Stimulated activated CD8-positive, alpha-beta memory T cell treated with anti-CD3 and anti-CD28 coated beads, Interleukin-4, amount 100 ng/mL, for 1 hour (primary cell): ENCODE measurements at places on chromosomes 3 and 15.

DNA sequence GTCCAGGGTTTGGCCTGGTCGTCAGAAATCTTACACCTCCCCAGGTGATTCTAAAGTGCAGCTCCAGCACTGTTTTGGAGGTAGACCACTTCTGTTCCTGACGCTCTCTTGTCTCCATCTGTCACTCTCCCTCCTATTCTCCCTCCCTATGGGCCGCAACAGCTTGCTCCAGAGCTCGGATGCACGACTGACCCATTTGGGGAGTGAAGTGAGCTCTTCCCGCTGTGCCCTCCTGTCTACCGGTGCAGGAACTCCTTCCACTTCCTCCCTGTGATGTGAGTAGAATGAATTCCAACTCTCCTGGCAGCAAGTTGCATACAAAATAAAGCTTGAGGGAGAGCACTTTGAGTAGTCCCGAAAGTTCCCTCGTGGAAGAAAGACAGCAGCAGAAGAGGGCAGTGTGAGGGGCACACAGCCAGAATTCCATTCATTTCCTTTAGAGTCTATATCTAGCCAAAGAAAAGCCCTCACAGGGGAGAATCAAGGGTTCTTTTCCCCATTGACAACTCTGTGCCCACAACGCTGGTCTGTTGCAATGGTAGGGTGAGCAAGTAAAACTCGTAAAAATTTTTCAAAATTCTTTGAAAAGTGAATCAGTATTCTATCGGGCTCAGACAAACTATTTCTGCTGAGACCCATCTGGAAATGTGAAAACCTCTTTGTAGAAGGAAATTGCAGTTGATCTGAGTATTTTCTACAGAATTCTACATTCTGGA, 39.9 kb upstream of the BDH1 start:
- no peak for DNase-seq

DNA sequence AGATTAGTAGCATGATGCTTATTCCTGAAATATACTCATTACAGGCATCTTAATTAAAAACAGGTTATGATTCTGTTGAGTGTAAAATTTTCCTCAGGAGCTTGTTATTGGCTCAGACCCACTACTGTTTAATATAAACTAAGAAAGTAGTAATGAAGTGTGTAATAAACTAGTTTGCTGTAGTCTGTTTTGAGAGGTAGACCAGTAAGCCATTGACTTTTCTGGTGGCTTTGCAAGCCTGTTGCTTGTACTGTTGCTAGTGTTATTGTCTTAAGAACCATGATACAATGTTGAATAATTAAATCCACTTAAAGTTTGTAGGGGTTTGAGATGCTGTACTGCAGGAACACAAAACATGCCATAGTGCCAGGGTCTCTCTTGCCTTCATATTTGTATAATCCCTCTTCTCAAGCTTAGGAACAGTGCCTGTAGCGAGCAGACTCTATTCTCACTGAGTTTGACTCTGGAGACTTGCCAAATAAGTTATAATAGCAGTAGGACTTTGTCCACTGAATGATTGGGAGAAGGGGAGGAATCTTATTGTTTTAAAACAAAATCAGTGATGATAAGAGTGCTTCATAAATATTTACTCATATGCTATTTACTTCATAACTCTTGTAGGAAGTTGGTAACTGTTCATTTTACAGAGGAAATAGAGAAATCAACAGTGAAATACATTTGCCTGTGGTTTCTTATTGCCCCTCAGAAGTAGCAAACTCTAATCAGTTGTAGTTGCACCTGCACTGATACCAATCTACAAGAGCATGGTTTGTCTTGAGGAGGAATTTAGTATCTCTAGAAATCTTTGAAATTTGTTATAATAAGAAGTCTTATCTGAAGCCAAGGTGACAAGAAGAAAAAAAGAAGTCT, 13.4 kb downstream of the TCF12 start:
- no peak for DNase-seq

GRCh38 chr3:120765830-120766493, 23.4 kb downstream of the GTF2E1 start:
- no peak for DNase-seq

DNA sequence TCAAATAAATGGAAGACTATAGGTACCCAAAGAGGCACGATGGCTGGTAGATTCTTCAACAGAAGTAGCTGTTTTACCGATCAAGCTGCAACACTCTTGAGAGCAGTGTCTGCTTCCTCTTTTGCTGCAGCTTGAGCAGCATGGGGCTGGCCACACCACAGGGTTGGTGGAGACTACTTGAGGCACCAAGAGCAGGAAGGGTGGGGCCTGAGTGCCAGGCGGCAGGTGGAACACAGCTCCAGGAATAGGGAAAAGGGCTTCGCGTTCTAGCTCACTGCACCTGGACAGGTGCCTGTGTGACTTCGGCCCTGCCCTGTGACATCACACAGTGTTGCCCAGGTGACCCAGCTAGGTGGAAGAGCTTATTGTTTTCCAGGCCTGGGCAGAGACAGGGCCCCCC, at the start of gene CCDC33:
CCDC33 (plus strand) TSS at position 365 of the 400 bp plus-strand sequence. CDS start 394 bp downstream, outside the sequence.
- DNase-seq = no peak

- DNase-seq = no peak
Measured at GRCh38 chr3:152100491-152101132, 168.1 kb upstream of the MBNL1 start.

DNA sequence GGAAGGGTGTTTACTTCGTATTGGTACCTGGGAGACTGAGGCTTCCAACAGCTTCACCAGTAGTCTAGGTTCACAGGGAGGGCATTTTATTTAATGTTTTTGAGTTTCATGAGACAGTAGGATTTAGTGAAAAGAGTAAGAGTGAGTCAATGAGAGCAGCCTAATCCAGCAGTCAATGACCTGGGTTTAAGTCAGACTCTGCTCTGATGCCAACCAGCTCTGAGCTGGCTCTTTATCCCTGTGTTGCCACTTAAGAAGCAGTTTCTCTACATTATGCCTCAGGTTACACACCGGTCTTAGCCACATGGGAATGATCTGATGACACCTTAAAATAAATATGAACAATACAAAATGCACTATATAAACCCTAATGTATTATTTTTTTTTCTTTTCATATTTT, 59.4 kb upstream of the KCNMB2 start:
- DNase-seq = no peak

DNA sequence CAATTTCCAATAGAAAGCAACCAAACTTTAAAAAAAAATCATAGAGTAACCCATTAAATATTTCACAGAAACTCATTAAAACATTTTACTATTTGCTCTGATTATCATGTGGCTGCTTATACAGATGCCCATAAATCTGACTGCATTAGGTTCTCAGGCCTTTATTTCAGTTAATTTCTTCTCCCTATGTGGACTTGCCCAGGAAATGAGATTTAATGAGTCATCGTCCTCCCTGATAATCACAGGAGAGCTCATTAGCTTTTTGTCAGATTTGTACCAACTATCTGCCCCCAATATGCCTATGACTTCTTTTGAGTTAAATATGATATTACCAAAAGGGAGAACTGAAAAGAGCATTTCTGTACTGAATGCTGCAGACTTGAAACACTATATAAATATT, 168.0 kb downstream of the FOXB1 start:
- DNase-seq = no peak

- DNase-seq = no peak
Measured at GRCh38 chr15:25667829-25668228, 195.3 kb downstream of the ATP10A start.

GRCh38 chr3:177946048-177946447, 590.2 kb upstream of the KCNMB2 start:
- no peak for DNase-seq

- DNase-seq = no peak
Measured at GRCh38 chr3:172126741-172127140, 87.4 kb downstream of the FNDC3B start.

- no peak for DNase-seq
Measured at GRCh38 chr3:195256639-195257453, 14.1 kb downstream of the XXYLT1 start.

- no peak for DNase-seq
Measured at GRCh38 chr15:25652704-25653103, 210.4 kb downstream of the ATP10A start.

- no peak for DNase-seq
Measured at GRCh38 chr3:191065181-191065805, 133.7 kb upstream of the OSTN start.

GRCh38 chr3:58021962-58022361, 13.7 kb downstream of the FLNB start:
- no peak for DNase-seq
